ENCODE measurements at places on chromosomes 5 and 9.

- no peak for DNase-seq
Observed at GRCh38 chr5:13591621-13592020, 352.9 kb downstream of the DNAH5 start.

GRCh38 chr9:77005216-77005615, 14.2 kb upstream of the FOXB2 start:
- DNase-seq, result no peak

- DNase-seq, result no peak
Observed at GRCh38 chr5:171888051-171888481, 102.4 kb downstream of the SMIM23 start.

DNA sequence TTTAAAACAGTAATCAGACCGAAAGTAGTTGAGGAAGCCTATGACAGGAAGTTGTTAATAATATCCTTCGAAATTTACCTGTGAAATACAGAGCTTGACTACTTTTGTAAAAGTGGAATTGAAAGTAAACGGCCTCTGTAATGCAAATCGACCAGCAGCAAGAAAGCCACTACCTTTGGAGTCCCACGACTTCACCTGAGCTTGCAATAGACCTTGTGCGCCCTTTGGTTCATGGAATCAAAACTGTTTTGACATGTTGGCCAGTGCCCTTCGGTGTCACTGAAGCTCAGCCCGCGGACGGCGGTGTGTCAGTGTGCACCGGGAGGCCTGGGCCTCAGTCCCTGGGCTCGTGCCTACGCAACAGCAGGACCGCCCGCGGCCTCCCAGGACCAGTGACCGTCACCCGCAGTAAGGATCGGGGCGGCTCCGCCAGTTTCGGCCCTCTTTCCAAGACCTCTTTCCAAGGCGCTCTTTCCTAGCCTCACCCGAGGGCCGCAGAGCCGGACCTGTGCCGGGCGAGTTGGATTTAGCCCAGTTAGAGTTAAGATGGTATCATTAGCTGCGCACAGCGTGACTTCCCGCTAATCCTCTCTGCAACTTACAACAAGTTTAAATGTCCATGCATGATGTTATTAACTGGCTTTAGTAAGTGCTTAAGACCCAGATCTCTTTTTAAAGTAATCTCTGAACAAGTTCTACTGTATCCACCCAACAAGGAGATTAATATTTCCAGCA, 223.3 kb downstream of the MEF2C start:
- no peak for DNase-seq

DNA sequence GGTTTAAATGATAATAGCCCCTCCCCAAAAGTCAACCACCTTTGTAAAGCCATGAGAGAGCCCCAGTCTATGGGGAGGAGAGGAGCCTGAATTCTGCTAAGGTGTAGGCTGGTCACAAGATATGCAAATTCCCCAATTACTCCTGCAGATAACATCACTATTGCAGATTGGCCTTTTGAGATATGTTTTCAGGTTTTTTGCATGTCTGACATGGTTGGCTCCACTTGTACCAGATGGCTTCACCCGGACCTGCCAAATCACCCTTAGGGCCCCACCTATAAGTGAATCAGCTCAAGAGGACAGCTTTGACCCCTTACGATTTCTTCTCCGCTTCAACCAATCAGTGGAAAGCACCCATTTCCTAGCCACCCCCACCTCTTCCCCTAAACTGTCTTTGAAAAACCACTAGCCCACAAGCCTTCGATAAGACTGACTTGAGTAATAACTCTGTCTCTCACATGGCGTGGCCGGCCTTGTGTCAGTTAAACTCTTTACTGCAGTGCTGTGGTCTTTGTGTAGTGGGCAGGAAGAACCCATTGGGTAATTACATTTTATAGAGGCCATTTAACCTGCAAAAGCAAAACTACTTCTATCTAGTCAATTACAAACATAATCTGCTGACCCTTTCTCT, 69.7 kb downstream of the PRLR start:
- no peak for DNase-seq

DNA sequence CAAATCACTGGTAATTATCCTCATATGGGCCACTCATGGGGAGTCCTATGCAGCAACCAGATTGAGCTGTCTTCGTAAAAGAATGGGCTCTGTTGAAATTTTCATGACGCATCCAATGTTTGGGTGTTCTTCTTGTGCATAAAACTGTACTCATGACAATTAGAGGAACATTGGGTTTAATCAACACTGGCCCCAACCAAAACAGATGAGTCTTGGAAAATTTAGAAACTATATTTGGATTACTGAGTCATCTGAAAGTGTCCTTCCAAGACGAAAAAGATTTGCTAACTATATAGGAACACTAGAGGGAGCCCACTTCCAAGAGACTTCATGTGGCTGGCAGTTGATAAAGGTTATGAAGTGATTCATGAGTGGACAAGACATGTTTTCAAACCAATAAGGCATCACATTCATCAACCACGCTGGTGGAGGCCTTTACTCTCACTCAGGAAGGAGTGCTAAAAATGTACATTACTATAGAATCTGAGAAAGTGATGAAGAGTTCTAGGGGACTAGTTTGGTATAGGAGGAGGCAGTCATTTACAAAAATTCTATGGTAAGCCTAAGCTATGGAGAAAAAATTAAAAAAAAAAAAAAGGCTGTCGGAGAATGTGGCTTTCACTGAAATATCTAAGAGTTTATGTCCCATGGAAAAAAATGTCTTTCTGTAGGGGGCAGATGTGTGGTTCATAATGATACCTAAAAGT, 313.5 kb downstream of the PRDM9 start:
- no peak for DNase-seq

GRCh38 chr9:126095546-126096190, 231.0 kb upstream of the MVB12B start:
- no peak for DNase-seq

DNA sequence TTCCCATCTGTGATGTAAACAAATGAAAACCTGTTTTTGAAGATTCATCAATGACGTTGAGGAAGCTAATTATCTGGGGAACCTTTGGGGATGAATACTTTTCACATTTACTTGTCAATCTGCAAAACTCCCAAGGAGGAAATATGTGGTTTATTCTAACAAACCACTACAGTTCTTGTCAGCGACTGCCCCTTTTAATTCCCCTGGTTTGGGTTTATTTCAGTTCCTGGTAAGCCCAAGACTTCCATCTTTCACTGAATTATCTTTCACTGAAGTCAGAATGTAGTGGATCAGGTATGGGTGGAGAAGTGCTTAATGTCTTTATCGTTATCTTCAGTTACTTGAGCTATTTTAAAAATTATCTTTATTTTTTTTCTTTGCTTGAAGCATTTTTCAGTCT, 40.2 kb downstream of the TLR4 start:
- no peak for DNase-seq

- DNase-seq, result no peak
Observed at GRCh38 chr9:97564291-97565175, 63.1 kb downstream of the TMOD1 start.

DNA sequence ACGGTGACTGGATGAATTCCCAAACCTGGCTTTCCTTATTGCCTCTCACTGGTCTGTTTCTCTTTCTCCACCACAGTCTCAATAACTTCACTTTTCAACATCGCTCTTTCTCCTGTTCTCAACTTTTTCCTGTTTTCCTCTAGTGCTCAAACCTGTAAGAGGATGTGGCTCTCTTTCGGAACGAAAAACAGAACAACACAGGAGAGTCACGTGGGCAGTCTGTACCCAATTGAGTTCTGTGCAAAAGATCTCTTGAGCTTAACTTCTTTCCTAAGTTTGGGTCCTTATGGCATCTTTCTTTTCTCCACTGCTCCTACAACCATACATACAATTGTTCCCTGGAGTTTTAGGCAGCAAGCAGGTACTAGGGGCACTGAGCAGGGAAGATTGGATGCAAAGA, 8.9 kb downstream of the HAVCR1 start:
- DNase-seq, result peak; percentile 14

All from CD4-positive, alpha-beta T cell treated with Interleukin-4 for 4 hours (primary cell).